ENCODE measurements at places on chromosomes 2 and 18.

DNA sequence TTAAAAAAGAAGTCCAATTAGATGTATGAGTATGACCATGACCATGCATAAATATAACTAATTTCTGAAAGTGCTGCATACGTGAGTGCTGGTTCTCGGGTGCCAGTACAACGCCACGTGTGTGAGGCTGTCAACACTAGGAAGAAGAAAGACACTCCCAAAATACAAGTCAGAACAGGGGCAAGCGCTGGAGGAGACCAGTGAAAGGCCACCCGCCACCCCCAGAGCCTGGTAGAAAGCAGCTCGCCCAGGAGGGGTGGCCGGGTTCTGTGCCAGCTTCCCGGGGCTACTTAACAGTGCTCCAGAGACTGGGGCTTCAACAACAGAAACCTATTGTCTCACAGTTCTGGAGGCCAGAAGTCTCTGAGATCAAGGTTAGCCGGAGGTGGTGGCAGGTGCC, 147.6 kb downstream of the RTP5 start:
- no peak for DNase-seq

- no peak for DNase-seq
These were observed 13.3 kb downstream of the ZSWIM2 start for GRCh38 chr2:186835628-186836027.

- DNase-seq: no peak
These were observed 499.3 kb downstream of the IRS1 start for GRCh38 chr2:226300196-226300886.

- no peak for DNase-seq
These were observed 456.7 kb upstream of the HS6ST1 start for GRCh38 chr2:128775217-128775913.

- DNase-seq: no peak
These were observed 12.5 kb downstream of the TACR1 start for GRCh38 chr2:75186821-75187220.

- DNase-seq: no peak
These were observed 74.8 kb downstream of the CDK15 start for GRCh38 chr2:201880993-201881611.

- no peak for DNase-seq
These were observed 70.7 kb downstream of the CDC42EP3 start for GRCh38 chr2:37600735-37601134.

DNA sequence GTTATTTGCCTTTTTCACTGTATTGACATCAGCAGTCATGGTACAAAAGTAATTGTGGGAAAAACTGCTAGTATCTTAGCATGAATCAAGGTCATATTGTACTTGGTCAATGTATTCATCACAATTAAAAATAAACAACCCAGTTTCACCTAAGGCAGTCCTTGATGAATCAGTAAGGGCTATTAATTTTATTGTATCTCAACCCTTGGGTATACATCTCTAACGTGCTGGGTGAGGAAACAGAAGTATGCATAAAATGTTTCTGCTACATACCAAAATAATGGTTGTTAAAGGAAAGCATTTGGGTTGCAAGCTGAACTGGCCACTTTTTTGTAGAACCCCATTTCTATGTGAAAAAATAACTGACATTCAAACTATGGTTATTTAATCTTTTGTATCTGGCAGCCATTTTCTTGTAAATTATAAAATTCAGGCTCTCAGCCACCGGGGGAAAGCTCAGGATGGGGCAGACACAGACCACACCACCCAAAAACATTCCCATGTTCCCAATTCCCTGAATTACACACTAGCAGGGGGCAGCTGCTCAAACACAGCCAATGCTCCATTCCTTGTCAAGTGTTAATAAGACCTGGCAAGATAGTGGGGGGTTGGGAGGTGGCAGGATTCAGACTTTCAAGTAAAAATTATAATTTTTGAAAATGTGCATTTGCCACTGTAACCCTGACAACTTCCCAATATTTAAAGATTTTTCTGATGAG, 49.3 kb downstream of the OLA1 start:
- DNase-seq: no peak
